ENCODE measurements at places on chromosomes 1 and 21.

- no peak overlapping the region for H3K4me3 ChIP-seq
- no peaks in the 10 kb centered on the region for H3K36me3 ChIP-seq
These were observed 58.2 kb downstream of the ALPL start for GRCh38 chr1:21567241-21568005.

- no peak overlapping the region for H3K27ac ChIP-seq
- peaks cover 46% of the 10 kb centered on the region for H3K36me3 ChIP-seq
- H3K4me1 ChIP-seq = no peaks in the 10 kb centered on the region
- no peaks in the 10 kb centered on the region for H3K27me3 ChIP-seq
- H3K4me3 ChIP-seq = no peak overlapping the region
These were observed 18.5 kb downstream of the ETS2 start for GRCh38 chr21:38824124-38824822.

GRCh38 chr1:87170157-87170556, 158.5 kb upstream of the LMO4 start:
- H3K36me3 ChIP-seq = no peaks in the 10 kb centered on the region
- no peak for DNase-seq
- no peak overlapping the region for H3K27ac ChIP-seq
- no peaks in the 10 kb centered on the region for H3K4me1 ChIP-seq
- H3K27me3 ChIP-seq = peaks cover 17% of the 10 kb centered on the region

GRCh38 chr1:36055706-36056105, 28.2 kb upstream of the TEKT2 start:
- H3K36me3 ChIP-seq = peaks cover 9% of the 10 kb centered on the region
- H3K27ac ChIP-seq = no peak overlapping the region
- H3K4me3 ChIP-seq = no peak overlapping the region
- no peaks in the 10 kb centered on the region for H3K27me3 ChIP-seq
- DNase-seq = no peak

GRCh38 chr21:26801498-26801897, 43.7 kb downstream of the ADAMTS1 start:
- no peaks in the 10 kb centered on the region for H3K4me1 ChIP-seq
- no peak for DNase-seq
- no peak overlapping the region for H3K4me3 ChIP-seq
- H3K27me3 ChIP-seq = peaks cover 1% of the 10 kb centered on the region
- no peaks in the 10 kb centered on the region for H3K36me3 ChIP-seq

All from activated CD4-positive, alpha-beta T cell treated with anti-CD3 and anti-CD28 coated beads for 36 hours (primary cell).